ENCODE measurements at places on chromosomes 1 and 21. TPM values are rescaled to one million over a fixed set of nuclear protein-coding genes. Genes with fewer than 3 reads are reported as not detected.

- DNase-seq, result peak; percentile 43
Measured at GRCh38 chr1:75129983-75130789, 4.0 kb upstream of the LHX8 start.

KCNT2 gene
- 0.84 TPM for polyA plus RNA-seq

RORC gene
- polyA plus RNA-seq, result 8.4 TPM

HHIPL2 gene
- 0.31 TPM for polyA plus RNA-seq

LCE2B gene
- polyA plus RNA-seq, result not detected

MX1 gene
- polyA plus RNA-seq, result 18.9 TPM

GRCh38 chr1:81912383-81912782 lies 111.6 kb downstream of the ADGRL2 start:
- no peak for DNase-seq

GRCh38 chr1:216499581-216500272 lies 76.5 kb upstream of the USH2A start:
- peak; percentile 38 for DNase-seq

- DNase-seq, result peak; percentile 74
Measured at GRCh38 chr21:42641311-42642218, 11.9 kb upstream of the PDE9A start.

OPTC gene
- polyA plus RNA-seq, result not detected

KHDC4 gene
- polyA plus RNA-seq, result 15.4 TPM

GRCh38 chr1:76106719-76107235 lies 32.2 kb downstream of the ST6GALNAC3 start:
- peak; percentile 32 for DNase-seq

- no peak for DNase-seq
Measured at GRCh38 chr21:40967771-40968170, 120.8 kb upstream of the DSCAM start.

DNA sequence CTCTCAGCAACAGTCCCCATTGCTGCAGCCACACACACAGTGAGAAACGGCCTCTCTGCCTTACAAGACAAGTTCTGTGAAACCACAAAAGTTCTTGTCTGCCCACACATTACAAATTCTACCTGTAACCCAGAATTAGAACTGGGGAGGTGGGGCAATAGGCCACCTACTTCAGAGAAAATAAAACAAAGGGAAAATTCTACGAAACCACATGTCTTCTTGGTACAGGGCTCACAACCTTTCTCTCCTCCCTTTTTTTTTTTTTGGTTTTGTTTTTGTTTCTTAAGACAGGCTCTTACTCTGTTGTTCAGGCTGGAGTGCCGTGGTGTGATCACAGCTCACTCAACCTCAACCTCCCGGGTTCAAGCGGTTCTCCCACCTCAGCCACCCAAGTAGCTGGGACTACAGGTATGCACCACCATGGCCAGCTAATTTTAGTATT lies 30.2 kb downstream of the LPAR3 start:
- no peak for DNase-seq

DNA sequence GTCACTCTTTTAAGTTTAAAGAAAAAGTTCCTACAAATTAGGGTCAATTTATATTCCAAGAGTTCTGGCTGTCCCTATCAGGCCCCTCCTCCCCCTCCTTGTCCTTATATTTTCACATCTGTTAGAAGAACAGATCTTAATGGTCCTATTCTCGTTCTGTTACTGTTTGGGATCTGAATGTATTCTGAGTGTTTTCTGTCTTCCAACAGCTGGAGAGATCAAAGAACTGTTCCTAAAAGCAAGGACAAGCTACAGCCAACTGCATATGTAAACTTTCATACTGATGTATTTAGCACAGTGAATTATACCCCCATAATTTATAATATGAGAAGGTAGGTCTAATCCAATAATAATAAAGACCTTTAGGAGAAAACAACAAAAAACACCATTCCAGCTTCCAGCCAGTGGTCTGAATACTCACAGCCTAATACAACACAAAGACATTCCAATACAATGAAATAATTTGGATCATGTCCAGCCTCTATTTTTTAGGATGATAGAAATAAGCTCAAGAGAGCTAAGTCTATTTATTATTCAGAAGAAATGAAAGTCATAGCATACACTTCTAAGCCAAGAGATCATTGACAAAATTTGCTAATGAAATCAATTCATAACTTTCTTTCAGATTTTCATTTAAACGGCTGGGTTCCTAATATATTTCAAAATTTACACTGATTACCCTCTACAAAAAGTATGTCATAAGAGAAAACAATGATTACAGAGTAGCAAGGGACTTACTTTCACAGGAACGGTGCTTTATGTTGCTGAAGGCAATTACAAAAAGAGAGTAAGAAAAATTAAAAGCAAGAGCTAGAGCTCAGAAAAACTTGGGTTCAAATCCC lies 25.3 kb downstream of the WLS start:
- no peak for DNase-seq

DNA sequence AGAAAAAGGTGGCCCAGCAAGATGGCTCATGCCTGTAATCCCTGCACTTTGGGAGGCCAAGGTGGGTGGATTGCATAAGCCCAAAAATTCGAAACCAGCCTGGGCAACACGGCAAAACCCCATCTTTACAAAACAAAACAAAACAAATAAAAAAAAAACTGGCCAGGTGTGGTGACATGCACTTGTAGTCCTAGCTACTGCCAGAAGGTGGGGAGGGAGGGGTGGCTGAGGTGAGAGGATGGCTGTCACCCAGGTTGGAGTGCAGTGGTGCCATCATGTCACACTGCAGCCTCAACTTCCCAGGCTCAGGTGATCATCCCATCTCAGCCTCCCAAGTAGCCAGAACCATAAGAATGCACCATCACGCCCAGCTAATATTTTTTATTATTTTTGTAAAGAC lies 22.8 kb downstream of the RERE start:
- DNase-seq, result no peak
